NCI-H524 (cell line): ENCODE measurements at places on chromosomes 13 and 19.

DNA sequence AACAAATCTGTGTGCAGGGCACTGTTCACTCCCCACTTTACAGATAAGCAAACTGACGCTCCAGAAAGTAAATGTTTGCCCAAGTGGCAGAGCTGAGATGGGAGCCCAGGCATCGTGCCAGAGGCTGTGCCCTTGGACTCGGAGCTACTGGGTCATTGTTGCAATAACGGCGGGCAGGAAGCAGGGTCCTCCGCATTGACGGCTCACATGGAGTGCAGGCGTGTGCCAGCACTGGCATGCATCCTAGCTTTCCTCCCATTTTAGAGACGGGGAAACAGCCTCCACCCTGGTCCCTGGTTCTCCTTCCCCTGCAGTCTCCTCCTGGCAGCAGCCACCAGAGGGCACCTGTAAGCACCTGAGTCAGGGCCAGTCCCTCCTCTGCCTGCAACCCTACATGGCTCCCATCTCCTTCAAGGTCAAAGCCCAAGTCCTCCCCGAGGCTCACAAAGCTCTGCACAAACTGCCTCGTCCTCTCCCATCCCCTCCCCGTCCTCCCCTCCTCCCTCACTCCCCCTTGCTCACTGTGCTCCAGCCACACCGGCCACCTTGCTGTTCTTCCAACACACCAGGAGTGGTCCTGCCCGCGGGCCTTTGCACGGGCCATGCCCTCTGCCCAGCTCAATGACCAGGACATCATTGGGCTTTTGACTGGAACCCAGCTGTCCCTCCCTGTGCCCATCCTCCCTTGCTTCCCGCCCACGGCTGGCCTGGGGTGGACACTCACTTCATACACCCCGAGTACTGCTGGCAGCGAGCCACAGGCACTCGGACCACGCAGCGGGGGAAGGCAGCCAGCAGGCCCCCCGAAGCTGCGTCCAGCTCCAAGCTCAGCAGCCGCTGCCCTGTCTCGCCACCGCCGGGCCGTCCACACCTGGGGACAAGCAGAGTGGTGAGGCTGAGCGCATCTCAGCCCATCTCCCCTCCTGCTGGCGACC is 7.7 kb upstream of the LRG1 start:
- DNase-seq, result no peak

DNA sequence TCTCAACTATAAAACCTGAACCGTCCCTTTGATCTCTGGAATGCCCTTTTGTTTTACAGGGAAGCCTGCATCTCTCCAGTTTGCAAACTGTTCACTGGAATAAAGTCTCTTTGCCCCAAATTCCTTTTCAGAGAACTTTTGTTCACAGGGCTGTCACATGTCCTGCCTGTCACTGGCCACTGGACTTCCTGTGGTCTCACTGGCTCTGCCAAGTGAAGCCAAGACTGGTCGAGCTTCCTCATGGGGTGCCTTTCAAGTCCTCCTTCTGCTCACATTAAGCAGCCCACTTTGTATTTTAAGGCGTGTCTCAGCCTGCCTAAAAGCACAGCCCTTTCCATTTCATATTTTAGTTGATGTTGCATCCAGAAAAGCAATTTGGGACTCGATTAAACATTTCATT is 215.7 kb downstream of the KATNAL1 start:
- no peak for DNase-seq

DNA sequence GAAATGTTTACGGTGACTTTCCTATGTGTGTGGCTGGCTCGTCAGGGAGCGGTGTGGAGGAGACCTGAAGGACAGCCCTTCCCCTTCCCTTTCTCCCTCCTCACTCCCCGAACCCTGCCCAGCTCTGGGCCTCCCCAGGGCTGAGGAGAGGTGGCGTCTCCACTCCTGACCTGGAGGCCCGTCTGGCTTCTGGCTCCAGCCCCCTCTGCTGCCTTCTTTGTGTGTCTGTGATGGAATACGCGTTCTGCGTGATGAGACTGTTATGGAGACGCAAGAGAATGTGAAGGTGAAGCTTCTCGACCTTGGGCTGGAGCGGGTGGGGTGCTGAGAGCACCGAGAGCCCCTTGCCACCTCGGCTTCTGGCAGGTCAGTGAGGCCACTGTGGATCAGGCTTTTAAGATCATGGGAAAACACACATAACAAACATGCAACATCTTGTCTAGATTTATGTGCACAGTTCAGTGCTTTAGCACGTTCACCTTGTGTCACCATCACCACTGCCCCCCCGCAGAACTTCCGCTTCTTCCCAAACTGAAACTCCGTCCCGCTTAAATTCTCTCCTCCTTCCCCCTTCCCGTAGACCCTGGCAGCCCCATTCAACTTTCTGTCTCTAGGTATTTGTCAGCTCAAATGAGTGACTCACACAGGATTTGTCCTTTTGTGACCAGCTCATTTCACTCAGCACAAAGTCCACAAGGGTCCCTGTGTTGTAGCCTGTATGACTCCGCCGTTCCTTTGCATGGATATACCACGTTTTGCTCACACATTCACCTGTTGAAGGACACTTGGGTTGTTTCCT is 24.7 kb downstream of the ATP11A start:
- no peak for DNase-seq

- DNase-seq, result peak; percentile 61
Observed at GRCh38 chr19:34963573-34964406, at the start of gene ZNF792. Gene ZNF792 (minus strand): TSS chr19:34964229. CDS start chr19:34963662, 567 bp downstream.

GRCh38 chr13:75258159-75258782 is 223.7 kb downstream of the TBC1D4 start:
- DNase-seq, result no peak

DNA sequence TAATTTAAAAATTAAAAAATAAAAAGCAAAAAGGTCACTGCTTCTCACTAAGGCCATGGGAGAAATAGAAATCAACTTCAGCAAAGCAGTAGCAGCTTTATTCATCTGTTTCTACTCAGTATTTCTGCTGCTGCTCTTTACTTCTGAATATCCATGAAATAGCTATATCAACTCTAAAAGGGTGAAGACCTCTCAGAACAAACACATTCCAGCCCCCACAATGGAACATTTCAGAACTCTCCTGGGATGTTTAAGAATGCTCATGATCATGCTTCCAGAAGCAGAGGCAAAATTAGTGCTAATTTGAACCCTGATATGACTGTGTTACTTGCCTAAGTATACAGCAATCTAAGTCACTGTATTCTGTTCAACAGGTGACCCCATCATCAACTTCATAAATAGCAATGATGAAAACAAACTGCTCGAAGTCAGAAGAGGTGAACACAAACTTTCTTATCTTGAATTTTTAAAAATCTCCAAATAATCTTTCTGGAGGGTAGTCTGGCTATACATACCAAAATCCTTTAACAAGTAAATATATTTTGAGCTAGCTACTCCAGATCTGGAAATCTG is 29.6 kb upstream of the DOCK9 start:
- no peak for DNase-seq

DNA sequence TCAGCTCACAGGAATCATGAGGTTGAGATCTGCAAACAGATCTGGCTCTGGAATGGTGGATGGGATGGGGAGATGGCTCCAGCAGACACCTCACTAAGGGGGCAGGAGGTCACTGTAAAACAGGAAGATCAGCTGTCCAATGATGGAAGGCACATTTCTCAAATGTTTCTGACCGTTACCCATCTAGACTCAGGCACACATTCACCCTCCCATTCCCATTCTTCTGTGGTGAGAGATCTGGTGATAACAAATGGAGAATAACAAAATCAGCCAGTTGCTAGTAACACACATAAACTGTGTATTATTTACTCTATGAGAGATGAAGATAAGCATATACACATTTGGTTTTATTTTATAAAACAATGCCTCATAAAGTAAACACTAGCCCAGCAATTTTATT is 235.9 kb downstream of the TSHZ3 start:
- DNase-seq, result no peak

DNA sequence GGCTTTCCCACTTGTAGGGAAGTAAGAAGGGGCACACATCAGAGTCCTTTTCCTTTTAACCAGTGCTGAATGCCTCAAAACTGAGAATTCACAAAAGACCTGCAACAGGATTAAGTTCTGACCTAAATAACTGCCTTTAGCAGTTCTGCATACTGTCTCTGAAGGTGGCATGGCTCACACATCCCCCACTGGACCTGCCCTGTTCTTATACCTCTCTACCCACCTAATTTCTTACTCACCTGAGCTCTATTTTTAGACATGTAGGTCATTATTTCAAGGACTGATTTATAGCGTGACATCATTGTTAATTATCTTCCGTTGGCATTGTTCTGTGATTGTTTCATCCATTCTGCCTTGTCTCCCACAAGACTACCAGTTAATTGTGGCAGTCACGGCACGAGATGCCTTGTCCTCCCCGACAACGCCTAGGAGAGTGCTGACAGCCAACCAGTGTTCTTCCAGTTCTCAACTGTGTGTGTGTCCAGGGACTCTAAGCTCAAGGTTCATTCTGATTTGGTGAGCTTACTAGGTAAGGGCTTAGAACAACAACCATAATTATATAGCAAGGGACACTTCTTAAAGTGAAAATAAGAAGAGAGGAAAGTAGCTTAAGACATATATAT is 27.1 kb upstream of the UBL3 start:
- no peak for DNase-seq

DNA sequence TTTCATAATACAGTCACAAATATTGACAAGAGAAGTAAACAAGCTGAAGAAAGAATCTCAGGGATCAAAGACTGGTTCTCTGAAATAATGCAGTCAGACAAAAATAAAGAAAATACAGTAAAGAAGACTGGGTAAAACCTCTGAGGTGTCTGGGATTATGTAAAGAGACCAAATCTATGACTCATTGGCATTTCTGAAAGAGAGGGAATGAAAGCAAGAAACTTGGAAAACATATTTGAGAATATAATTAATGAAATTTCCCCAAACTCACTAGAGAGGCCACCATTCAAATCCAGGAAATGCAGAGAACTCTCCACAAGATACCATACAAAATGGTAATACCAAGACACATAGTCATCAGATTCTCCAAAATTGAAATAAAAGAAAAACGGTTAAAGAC is 53.0 kb upstream of the GPC6 start:
- DNase-seq, result no peak

- DNase-seq, result no peak
Observed at GRCh38 chr13:72508392-72508791, 219.0 kb downstream of the MZT1 start.

DNA sequence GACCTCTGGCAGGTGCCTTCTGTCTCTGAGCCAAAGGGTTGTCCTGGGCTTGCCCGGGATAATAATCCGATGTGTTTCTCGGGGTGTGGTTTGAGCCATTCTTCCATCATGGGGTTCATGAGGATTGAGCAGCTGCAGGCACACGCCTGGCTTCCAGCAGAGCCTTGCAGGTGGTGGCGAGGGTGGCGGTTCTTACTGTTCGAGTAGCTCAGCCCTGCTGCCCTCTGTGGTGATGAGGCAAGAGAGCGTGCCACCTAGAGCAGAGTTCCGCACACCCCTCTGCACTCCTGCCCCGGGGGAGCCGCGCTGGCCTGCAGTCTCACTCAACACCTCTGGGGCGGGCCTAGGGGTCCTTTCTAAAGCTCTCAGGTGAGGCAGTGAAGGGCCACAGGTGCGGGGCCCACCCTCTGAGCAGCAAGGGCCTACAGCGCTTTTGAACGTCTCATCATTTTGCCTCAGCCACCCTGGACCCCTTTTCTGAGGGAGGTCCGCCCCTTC is 3.8 kb downstream of the SCN1B start:
- peak; percentile 64 for DNase-seq

DNA sequence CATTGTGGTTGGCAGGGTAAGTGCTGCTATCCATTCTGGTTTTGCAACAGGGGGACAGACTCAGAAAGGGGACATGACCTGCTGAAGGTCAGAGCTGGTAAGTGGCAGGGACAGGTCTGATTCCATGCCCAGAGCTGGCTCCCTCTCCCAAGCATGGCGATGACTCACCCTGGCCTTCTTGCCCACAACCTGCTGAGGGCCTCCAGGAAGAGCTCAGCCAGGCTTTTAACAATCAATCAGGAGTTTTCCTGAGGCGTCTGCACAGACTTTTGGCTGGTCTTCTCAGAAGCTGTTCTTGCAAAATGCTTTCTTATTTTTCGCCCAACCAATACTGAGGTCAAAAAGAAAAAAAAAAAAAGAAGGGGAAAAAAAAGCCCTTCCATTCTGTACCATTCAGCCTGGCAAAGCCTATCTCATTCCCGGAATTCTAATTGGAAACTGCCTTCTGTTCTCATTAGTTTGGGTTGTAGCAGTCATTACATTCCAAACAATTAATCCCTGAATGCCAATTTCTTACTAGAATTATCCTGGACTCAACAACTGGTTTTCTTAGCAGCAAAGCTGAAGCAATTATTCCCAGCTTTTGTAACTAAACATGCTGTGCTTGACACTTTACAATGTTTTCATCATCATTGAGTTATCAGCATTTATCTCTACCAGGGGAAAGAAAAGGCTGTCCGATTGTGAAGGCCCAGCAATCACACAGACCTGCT is 17.7 kb downstream of the SIAH3 start:
- no peak for DNase-seq

- no peak for DNase-seq
Observed at GRCh38 chr13:39740761-39741160, 85.3 kb downstream of the COG6 start.

DNA sequence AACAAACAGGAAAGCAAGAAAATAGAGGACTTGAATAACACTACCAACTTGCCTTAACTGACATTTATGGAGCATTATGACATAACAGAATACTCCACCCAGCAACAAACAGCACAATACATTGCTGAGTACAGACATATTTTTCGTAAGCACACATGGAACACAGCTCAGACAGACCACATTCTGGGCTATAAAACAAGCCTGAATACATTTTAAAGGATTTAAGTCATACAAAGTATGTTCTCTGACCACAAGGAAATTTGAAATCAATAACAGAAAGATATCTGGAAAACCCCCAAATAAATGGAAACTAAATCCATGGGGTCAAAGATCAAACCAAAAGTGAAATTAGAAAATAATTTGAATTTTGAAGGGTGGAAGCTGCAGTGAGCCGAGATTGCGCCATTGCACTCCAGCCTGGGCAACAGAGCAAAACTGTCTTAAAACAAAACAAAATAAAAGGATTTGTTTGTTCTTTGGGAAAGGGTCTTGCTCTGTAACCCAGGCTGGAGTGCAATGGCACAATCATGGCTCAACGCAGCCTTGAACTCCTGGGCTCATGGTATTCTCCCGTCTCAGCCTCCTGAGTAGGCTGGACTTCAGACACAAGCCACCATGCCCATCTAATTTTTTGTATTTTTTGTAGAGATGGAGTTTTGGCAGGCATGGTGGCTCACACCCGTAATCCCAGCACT is 5.6 kb downstream of the ZDHHC20 start:
- DNase-seq, result no peak

GRCh38 chr13:96796091-96796633 is 198.1 kb downstream of the OXGR1 start:
- DNase-seq, result no peak

DNA sequence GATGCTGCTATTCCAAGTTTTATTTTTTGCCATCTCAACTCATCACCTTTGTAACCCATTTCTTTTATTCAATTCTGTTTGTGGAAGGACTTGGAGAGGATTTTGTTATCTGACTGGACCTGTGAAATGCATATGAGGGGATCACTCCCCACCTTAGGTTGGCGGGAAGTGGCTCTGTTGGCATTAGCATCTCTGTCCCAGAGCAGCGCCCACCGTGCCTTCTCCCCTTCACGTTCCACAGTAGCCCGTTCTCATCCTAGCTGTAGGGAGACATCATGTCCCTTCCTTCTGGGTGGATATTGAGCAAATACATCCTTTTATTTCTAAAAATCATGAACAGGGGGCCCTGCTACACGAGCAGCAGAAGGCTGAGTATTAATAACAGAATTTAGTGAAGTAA is 330.4 kb downstream of the RFC3 start:
- DNase-seq, result no peak

GRCh38 chr19:57689750-57690149 is 8.0 kb downstream of the ZNF551 start:
- no peak for DNase-seq
